NCI-H2081 (cell line): ENCODE measurements at places on chromosomes 2 and 18.

DNA sequence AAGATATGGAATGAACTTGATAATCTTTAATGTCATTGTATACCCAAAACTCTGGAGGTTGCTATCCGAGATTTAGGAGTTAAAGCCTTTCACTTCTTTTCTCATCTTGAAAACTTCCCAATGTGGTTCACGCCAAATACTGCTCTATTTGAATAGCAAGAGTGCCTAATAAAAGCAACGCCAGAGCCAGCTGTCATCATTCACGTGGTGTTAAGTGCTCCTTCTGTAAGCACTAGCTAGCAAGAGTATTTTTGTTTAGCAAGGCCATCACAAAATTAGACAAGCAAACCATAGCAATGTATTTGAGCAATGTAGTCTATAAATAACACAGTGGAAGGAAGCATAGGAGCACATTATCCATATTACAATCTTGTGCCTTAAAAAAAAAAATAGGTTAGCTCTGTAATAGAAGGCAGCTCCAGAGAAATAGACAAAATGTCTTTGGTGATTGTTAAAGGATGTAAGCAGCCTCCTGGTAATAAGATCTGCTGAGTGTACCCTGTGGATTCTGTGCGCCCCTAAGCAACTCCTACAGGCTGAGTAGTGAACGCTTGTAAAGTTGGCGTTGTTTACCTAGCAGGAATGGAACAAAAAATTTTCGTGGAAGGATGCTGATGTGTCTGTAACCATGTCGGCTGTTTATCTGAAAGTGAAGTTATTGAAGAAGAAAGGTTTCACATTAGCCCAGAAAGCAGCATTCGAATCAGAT lies 518.0 kb downstream of the CNTNAP5 start:
- DNase-seq, result peak; percentile 29

DNA sequence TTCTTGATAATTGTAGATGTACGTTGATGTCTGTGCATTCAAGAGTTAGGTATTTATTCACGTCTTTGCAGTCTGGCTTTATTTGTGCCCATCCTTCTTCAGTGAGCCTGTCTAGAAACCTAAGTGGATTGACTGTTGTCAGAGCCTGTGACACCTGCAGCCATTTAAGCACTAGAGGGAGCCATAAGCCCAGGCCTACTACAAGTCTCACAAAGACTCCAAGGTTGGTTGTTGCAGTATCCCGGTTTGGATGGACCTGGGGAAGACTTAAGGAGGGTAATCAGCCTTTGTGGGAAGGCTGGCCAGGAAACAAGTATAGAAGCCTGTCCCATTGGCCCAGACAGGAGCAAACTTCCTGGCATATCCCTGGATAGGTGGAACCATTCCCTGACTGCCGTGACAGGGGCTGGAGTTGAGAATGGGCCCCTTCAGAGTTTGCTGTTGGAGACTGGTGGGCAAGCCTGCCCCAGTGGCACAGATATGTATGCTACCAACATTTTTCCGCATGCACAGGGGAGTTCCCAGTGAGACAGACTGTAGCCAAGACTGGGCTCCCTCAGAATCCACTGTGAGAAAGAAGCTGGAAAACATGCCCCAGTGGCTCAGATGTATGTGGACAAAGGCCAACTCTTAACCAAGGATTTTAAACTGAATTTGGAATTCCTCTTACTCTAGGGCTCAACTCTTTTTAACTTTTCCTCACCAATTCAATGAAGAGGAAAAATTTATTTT lies 9.3 kb upstream of the LRRC30 start:
- DNase-seq, result peak; percentile 77

DNA sequence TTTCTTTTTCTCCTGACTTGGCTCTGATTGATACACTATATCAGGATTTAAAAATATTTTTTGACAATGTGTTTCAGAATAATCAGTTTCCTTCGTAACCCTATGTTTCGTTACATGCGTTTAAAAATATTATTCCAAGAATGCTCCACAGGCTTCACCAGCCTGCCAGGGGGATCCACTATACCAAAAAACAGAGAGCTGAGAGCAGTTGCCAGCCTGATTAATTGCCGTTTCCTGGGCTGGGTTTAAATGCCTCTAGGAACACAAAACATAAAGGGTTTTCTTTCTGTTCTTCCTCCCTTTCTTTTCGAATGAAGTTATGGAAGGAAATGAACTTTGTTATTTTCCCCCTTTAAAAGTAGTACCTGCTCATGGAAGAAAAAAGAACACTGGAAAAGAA lies 47.9 kb downstream of the LRRFIP1 start:
- peak; percentile 20 for DNase-seq

DNA sequence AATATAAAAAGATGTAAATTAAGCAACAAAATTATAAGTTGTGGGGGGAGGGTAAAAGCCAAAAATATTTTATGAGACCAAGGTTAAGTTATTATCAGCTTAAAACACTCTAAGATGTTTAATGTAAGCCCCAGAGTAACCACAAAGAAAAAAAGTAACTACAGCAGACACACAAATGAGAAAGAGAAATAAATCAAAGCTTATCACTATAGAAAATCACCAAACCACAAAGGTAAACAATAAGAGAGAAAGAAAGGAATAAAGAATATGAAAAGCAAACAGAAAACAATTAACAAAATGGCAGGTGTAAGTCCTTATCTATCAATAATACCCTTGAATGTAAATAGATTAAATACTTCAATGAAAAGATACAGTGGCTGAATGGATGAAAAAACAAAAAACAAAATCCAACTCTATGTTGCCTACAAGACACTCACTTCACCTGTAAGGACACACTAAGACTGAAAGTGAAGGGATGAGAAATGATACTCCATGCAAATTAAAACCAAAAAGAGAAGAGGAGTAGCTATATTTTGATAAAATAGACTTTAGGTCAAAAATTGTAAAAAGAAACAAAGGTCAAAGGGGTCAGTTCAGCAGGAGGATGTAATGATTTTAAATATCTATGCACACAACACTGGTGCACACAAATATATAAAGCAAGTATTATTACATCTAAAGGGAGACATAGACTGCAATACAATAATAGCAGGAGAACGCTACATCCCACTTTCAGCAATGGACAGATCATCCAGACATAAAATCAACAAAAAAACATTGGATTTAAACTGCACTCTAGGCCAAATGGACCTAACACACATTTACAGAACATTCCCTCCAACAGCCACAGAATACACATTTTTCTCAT lies 80.7 kb downstream of the PTPN2 start:
- no peak for DNase-seq

- no peak for DNase-seq
These were observed 10.3 kb upstream of the CIB4 start for GRCh38 chr2:26651470-26651771.

DNA sequence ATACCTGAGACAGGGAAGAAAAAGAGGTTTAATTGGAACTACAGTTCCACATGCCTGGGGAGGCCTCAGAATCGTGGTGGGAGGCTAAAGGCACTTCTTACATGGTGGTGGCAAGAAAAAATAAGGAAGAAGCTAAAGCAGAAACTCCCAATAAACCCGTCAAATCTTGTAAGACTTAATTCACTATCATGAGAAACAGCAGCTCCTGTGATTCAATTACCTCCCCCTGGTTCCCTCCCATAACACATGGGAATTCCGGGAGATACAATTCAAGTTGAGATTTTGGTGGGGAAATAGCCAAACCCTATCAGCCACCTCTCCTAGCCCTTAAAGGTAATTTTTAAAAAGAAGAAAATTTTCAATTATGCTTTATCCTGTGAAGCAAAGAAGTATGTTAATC lies 728.8 kb downstream of the RNF144A start:
- no peak for DNase-seq

- no peak for DNase-seq
These were observed 27.3 kb upstream of the C2orf66 start for GRCh38 chr2:196836440-196836839.

DNA sequence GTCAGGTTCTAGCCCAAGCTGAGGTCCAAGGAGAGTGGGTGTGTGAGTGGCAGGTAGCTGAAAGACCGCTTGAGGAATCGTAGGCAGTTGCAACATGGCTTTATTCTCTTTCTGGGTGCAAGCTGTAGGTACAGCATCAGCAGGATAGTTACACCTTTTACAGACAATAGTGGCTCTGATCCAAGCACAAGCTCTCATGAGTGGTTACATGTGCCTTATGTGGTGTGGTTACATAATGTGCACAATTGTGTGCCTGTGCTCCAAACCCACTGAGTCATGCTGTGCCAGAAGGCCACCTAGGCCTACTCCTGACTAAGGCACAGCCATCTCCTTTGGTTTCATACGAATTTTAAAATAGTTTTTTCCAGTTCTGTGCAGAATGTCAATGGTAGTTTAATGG lies 227.6 kb downstream of the SATB2 start:
- no peak for DNase-seq

DNA sequence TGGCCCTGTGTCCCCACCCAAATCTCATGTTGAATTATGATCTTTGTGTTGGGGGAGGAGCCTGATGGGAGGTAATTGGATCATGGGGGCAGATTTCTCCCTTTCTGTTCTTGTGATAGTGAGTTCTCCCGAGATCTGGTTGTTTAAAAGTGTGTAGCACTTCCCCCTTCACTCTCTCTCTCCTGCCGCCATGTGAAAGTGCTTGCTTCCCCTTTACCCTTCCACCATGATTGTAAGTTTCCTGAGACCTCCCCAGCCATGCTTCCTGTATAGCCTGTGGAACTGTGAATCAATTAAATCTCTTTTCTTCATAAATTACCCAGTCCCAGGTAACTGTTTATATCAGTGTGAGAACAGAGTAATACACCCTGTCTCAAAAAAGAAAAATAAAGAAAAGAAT lies 25.5 kb downstream of the LRRFIP1 start:
- DNase-seq, result no peak

GRCh38 chr2:222391743-222392285 lies 32.5 kb upstream of the SGPP2 start:
- DNase-seq, result no peak

DNA sequence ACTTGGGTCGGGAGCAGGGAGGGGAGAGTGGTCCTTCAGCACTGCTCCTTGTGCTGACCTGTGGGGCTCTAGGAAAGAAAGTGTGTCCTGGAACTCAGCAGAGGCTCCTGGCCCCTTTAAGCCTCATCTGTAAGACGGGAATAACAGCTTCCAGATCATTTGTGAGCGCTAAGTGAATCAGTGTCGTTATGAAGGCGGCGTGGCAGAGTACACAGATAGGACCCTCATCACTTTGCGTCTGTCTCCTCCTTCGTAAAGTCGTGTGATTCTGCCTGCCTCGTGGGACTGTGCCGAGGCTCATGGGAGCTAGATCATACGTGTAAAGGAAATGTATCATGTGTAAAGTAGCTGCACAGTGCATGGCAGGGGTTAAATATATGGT lies 18.6 kb downstream of the COLEC11 start:
- no peak for DNase-seq

- DNase-seq, result peak; percentile 56
These were observed 25.3 kb upstream of the SMAD7 start for GRCh38 chr18:48975817-48976649.

DNA sequence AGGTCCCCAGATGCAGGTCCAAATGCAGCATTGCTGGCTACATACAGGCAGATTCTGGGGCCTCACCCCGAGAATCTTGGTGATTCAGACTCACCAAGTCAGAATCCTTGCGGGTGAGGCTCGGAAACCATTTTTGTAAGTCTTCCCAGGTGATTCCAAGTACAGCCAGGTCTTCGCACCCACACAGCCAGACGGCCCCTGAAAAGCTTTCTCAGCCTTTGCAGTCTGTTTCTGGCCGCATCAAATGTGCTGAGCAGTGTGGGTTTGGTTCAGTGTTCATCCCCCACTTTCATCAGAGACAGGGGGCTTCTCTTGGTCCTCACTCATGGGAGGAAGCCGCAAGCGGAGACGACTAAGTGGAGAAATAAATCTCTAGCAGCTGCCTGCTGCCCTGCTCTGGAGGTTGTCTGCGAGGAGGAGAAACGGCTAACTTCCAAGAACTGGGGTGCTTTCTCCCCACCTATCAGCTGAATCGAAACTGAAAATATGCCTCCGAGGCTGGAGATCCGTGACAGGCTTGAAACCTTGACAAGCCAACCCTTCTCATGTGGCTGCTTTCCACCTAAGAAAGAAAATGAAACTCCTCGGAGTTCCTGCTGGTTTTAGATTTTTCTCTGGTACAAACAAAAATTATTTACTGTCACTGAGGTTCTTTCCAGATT lies 8.9 kb upstream of the TMEM185B start:
- no peak for DNase-seq

DNA sequence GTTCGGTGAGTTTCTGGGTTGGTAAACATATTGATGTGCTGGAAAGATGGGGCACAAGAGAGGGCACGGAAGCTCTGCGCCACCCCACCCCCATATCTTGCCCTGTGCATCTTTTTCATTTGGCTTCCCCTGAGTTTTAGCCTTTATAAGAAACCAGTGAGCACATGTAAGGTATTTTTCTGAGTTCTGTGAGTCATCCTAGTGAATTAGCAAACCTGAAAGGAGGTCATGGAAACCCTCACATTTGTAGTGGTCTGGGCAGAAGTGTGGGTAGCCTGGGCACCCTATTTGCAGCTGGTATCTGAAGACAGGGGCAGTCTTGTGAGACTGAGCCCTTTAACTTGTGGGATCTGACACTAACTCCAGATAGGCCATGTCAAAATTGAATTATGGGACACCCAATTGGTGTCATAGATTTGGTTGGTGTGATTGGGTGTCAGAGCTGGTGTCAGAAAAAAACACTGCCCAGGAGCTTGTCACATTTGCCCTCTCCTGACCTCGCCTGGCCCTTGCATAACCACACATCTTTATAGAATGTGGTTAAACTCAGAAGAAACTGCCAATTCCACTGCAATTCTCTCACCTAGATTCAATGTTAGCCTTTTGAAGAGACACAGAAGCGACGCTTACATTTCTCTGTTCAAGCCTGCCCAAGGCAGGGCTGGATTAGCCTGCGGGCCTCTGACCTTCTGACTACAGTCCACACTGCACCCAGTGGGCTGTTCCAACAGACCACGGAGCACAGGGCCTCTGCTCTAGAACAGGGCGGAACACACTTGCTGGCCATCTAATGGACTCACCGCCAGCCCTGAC lies 12.0 kb upstream of the GALM start:
- no peak for DNase-seq

DNA sequence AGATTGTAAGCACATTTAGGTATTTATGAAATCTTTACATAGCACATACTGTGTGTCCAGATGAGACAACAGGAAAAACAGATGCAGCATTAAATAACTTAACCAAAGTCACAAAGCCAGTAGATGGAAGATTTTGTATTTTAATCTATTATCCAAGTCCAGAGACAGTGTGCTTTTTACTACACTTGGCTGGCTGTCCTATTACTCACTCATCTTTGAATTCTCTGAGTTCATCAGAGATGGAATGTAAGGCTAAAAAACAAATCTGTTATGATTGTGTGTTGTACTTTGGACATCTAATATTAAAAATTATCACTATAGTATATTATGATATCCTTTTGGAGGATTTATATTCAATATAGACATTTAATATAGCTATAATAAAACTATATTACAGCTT lies 1189.4 kb downstream of the DSC3 start:
- DNase-seq, result no peak
